NCI-H2227 treated with DMSO at 0.1 percent for 48 hours (cell line): ENCODE measurements at places on chromosomes 5 and 9.

DNA sequence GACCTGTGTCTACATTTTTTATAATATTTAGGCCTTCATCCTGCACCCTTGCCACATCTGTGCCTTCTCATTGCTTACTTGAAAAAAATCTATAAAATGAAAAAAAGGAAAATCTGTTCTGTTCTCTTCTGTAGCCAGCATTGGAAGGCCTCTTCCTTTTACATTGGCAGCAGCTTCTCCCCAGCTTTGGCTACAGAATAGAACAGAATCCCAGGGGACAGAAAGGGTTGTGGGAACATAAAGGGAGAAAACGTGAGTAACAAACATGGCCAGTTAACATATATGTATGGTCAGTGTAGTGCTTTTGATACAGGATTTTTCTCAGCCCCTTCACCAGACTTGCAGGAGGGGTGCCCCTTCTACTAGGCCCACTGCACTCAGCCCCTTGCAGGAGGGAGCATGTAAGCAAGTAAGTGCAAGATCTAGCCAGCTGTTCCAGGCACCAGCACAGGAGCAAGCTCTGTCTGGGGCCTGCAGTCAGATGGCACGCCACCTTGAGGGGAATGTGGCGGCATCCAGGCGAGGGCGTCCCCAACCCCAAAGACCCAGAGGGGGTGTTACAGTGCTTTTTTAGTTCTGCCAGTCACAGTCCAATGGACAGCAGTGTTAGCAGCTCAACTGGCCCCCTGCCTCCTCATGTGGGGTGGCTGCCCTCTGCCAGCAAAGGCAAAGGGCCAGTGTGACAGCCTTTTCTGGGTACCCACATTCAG is 330.5 kb upstream of the ZNF462 start:
- DNase-seq: no peak

DNA sequence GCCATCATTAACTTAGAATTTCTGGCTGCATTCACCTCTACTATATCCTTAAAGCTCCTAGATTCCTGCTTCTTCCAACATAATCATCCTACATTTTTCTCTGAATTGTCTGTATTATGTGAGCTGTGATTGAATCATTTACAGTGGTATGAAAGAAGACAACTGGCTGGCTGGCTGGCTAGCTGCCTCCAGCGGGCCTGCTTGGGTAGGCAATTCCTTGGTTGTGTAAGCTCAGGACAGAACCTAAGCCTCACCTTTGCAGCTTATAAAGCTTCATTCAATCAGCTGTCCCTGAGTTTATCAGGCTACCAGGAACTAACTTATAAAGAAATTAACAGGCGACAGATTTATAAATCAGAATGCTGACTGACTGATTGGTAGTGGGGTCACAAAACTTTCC is 162.7 kb upstream of the NR3C1 start:
- DNase-seq: no peak

- DNase-seq: no peak
Measured at GRCh38 chr5:78586251-78586650, 62.3 kb downstream of the LHFPL2 start.

- no peak for DNase-seq
Measured at GRCh38 chr5:172035049-172035448, 28.6 kb upstream of the FBXW11 start.

GRCh38 chr9:70480405-70480980 is 66.0 kb upstream of the KLF9 start:
- peak; percentile 50 for DNase-seq

- DNase-seq: peak; percentile 62
Measured at GRCh38 chr9:34633851-34634550, 3.6 kb downstream of the SIGMAR1 start.

GRCh38 chr9:34045903-34046302 is 2.8 kb downstream of the UBAP2 start:
- no peak for DNase-seq

DNA sequence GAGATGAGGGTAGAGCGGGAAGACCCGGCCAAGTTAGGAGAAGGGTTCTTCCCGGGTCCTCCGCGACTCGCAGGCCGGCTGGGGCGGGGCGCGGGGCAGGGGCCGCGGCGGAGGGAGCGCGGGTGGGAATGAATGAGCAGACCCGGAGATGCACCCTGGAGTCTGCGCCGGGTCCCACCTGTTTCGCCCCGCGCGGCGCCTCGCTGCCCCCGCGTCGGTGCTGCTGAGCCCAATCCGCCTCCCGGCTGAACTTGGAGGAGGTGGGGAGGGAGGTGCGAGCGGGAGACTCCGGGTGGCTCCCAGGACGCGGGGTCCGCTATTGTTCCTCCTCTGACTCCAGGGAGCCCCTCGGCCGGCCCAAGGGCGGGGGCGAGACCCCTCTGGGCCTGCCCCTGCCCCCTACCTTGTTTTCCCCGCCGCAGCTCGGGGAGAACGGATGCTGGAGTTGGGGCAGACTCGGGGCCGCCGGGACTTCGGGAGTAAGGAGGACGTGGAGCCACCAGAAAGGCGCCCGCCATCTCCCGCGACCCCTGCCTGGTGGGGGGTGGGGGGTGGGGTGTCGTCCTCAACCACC is 659 bp downstream of the RAI14 start:
- DNase-seq: no peak

GRCh38 chr9:137107312-137107921 is 7.1 kb downstream of the DPP7 start:
- DNase-seq: no peak

DNA sequence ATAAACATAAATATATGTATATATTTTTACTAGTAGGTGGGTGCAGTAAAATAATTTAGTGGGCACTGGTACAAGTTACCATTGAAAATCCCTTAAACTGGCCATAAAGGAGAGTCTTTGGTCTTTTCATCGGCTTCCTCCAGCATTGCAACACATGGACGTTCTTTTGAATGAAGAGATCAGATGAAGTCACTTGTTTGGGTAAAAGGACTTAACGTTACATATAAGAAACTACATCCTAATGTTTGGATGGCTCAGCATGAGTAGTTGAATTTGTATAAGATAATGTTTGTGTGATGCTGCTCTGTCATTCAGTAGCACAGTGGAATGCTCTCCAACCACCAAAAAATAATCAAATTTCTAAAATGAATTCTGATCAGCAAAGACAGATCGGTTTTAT is 31.6 kb downstream of the AFAP1L1 start:
- no peak for DNase-seq

DNA sequence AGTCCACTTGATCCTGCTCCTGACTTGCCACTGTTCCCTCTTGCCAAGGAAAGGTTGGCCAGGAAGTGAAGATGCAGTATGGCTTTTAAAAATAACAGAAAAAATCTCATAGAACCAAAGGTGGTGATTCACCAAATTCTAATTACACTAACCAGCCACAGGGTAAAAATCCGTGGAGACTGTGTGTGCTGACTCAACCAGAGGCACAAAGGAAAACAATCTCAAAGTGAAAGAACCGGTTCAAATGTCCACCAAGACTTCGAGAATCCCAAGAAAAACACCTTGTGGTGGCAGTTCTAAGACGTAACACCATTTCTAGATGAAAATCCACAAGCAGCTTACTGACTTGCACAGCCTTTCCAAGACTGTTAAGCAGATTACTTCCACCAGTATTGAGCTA is 279.1 kb downstream of the TLE1 start:
- DNase-seq: no peak

GRCh38 chr5:9419794-9420193 is 126.1 kb downstream of the SEMA5A start:
- no peak for DNase-seq

DNA sequence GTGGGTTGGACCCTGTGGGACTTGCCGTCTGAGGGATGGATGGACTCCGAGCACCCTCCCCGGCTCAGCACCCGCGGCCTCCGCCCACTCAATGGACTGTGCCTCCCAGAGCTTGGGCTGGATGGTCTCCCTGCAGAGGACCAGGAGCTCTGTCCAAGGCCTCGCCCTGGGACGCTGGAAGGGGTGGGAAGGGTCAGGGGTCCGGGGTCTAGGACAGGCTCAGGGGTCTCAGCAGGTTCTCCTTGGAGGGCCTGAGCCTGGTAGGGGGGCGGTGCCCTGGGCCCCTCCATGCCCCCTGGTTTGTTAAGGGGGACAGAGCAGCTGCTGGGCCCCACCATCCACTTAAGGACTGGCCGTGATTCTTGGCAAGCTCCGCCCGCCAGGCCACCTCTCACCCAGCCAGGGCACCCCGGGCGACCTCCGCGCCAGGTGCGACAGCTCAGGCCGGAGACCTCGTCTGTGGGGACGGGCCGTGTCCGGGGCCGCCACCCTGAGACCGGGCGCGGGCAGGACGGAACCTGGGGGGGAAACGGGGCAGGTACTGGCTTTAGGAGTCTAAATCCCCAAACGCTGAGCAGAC is 29.2 kb downstream of the EXOC3 start:
- DNase-seq: peak; percentile 43

- no peak for DNase-seq
Measured at GRCh38 chr9:105205787-105206495, 38.5 kb upstream of the SLC44A1 start.

GRCh38 chr5:14467886-14468285 is 113.7 kb upstream of the OTULINL start:
- DNase-seq: no peak

DNA sequence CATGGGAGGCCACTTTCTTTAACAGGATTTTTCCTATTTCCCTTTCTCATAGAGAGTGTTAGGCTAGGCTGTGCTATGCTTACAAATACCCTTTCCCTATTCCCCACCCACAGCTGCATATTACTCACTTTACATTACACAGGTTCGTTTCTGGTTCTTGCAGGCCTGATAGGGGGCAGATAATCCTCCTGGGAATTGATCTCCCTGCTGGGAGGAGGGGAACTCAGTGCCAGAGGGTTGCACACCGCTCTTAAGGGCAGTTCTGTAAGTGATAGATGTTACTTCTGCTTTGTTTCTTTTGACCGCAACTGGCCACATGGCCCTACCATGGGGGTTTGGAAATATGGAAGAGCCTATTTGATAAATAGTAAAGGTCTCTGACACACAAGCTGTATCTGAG is 54.0 kb upstream of the NTRK2 start:
- no peak for DNase-seq

DNA sequence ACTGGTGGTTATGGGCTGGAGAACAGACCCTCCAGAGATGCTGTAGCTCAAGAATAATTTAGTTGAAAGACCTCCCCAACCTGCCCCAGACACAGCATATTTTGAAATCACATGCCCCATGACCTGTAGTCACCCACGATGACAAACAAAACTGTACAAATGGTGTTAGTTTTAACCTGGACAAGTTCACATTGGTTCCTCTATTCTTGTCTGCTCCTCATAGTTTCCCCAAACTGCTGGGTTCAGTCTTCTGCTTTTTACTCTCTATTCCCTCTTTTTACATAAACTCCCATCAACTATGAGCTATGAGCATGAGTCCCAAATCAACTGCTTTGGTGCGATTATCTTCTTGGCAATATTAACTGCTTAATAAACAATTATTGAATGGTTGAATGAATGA is 365.3 kb upstream of the CLINT1 start:
- DNase-seq: no peak

GRCh38 chr9:121721770-121722169 is 70.3 kb downstream of the DAB2IP start:
- DNase-seq: no peak

GRCh38 chr9:110114859-110115201 is 93.1 kb downstream of the C9orf152 start:
- no peak for DNase-seq

- no peak for DNase-seq
Measured at GRCh38 chr9:94813379-94813778, 86.9 kb downstream of the AOPEP start.

DNA sequence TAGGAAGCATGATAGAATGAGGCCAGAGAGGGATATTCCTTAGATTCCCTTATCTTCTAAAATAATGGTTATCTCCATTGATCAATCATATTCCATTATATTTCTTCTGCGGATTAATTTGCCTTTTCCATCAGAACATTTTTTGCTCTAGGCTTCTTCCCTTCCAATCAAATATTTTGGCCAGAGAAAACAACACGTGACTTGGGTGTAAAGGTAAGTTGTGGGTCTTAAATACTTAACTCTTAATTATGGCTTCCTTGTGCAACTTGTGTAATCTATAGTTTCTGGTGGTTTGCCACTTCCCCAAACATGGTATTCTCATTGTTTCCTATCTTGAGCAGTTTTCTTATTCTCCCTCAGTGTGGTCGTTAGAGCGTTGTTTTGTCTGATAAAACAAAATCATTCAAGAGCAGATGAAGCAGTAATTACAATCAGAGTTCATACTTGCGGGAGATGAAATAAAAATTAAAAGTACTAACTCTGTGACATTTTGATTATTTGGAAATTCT is 889.3 kb downstream of the MAT2B start:
- no peak for DNase-seq

DNA sequence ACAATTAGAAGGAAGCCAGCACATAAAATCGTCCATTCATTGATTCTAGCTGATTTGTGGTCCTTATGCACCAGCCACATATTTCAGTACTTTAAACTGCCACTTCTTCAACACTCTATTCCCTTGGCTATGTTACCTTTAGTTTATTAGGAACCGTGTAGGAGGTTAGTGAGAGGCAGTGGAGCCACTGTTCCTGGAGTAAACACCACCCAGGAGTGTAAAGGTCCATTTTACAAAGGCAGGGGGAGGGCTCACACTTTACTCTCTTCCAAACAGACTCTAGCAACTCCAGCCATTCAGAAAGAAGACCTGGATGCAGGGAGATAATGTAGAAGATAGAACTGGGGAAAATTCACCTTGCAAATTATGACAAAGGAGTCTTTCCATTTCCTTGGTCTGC is 170.2 kb upstream of the RPS23 start:
- no peak for DNase-seq

- DNase-seq: no peak
Measured at GRCh38 chr9:114511978-114512874, 7.0 kb upstream of the WHRN start.
